ENCODE measurements at places on chromosomes 2 and 18.

GRCh38 chr18:63410792-63411191 lies 11.5 kb downstream of the VPS4B start:
- DNase-seq = peak; percentile 78
- no peaks in the 10 kb centered on the region for H3K27me3 ChIP-seq
- peaks cover 26% of the 10 kb centered on the region for H3K36me3 ChIP-seq
- H3K4me3 ChIP-seq = no peak overlapping the region

DNA sequence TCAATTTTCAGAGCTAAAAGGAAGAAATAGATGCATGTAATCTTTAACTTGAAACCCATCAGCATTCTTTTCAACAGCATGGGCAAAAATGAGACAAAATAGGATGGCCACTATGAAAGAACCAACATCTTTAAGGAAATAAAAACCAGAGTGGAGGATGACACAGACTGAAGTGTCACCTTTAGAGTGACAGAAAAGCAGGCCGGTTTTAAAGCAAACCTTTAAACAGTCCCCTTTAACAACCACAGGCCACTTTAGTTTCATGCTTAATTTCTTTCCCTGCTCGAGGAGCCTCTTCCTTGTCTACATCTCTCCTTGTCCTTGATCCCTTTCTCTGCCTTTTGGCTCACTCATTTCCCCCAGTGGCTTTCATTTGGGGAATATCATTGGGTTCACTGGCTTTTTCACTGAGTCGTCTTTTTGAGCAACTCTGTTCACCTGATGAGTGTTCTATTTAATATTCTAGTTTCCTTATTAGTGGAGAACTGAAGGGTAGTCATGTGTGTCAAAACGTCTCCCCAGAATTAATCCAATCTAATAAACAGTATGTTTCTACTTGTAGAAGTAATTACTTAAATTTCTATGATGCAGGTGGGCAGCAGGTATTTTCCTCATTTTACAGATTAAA lies 72.5 kb downstream of the DOCK10 start:
- no peaks in the 10 kb centered on the region for H3K27me3 ChIP-seq
- no peak overlapping the region for H3K27ac ChIP-seq
- no peak overlapping the region for H3K4me3 ChIP-seq

GRCh38 chr2:238202326-238203093 lies 985 bp downstream of the ILKAP start:
- no peaks in the 10 kb centered on the region for H3K27me3 ChIP-seq
- H3K4me3 ChIP-seq = peak overlapping the region; percentile 87
- peak overlapping the region; percentile 72 for H3K27ac ChIP-seq
- peaks cover 7% of the 10 kb centered on the region for H3K4me1 ChIP-seq
- 0 out of 2 replicates have a peak, but pooled peaks cover 1% of the 10 kb centered on the region for H3K36me3 ChIP-seq
- DNase-seq = peak; percentile 18

GRCh38 chr2:218485986-218486667 lies 67.2 kb downstream of the VIL1 start:
- H3K27ac ChIP-seq = no peak overlapping the region
- H3K36me3 ChIP-seq = peaks cover 9% of the 10 kb centered on the region
- peak; percentile 23 for DNase-seq
- no peaks in the 10 kb centered on the region for H3K4me1 ChIP-seq
- no peak overlapping the region for H3K4me3 ChIP-seq

DNA sequence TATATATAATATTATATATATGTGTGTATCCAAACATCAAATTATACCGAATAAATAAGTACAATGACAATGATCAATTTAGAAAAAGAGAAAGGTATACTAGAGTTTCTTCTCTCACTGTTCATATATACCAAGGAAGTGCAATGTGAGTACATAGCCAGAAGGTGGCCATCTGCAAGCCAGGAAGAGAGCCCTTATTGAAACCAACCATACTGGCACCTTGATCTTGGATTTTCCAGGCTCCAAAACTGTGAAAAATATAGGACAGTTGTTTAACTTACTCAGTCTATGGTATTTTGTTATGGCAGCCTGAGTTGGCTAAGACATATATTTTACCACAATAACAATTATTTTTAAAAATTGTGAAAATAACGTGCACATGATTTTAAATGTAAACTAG lies 1490.2 kb upstream of the SLC39A10 start:
- no peak overlapping the region for H3K4me3 ChIP-seq
- no peak for DNase-seq
- no peaks in the 10 kb centered on the region for H3K4me1 ChIP-seq
- no peaks in the 10 kb centered on the region for H3K27me3 ChIP-seq
- H3K27ac ChIP-seq = no peak overlapping the region
- no peaks in the 10 kb centered on the region for H3K36me3 ChIP-seq

- no peak for DNase-seq
- H3K4me1 ChIP-seq = no peaks in the 10 kb centered on the region
- peaks cover 8% of the 10 kb centered on the region for H3K27me3 ChIP-seq
- no peak overlapping the region for H3K4me3 ChIP-seq
These were observed 142.6 kb upstream of the COPS8 start for GRCh38 chr2:236943068-236943467.

All from IMR-90 (cell line).